ENCODE measurements at places on chromosomes 6 and 20.

DNA sequence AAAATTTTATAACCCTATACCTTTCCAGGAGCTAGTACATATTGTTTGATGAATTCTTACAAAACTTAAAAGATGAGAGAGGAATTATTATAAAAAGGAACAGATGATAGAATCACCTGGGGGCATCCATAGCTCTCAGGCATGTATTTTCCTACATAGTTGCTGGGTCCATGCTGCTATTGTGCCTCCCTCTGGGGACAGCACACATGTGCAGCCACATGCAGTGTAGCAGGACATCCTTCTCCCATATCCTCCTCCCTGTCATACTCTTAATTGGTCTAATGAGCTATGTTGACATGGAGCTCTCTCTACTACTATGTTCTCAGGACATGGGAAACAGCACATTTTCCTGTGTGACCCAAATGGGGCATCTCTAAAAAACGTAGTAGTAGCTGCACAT, 898.2 kb upstream of the MAP3K7 start:
- DNase-seq: no peak

- DNase-seq: no peak
These were observed 95.1 kb downstream of the MMS22L start for GRCh38 chr6:97187951-97188350.

GRCh38 chr6:151325075-151326050, 66.0 kb downstream of the ZBTB2 start:
- DNase-seq: no peak

DNA sequence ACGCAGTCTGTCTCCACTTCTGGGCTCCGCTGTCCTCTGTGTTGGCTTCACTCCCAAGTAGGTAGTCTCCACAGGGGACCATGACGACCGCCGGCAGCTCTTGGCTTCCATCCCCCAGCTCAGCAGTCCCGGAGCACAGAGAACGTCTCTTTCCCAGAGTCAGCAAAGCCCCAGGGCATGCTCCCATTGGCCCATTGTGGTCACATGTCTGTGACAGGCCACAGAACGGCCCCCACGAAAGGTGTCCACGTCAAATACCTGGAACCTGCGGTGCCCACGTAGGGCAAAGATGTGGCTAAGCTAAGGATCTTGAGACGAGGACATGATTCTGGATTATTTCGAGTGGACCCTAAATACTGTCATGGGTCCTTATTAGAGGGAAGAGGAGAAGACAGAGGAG, 438.4 kb upstream of the SULF2 start:
- DNase-seq: no peak

GRCh38 chr6:99165838-99166237, 183.6 kb downstream of the FAXC start:
- DNase-seq: no peak

GRCh38 chr6:125611573-125612344, 137.7 kb upstream of the HEY2 start:
- no peak for DNase-seq

DNA sequence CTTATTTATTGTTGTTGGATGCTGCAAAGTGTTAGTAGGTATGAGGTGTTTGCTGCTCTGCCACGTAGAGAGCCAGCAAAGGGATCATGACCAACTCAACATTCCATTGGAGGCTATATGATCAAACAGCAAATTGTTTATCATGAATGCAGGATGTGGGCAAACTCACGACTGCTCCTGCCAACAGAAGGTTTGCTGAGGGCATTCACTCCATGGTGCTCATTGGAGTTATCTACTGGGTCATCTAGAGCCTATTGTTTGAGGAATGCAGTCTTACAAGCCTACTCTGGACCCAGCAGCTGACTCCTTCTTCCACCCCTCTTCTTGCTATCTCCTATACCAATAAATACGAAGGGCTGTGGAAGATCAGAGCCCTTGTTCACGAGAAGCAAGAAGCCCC, 12.1 kb downstream of the MICB start:
- no peak for DNase-seq

GRCh38 chr6:138546733-138547185, 47.5 kb upstream of the NHSL1 start:
- no peak for DNase-seq

GRCh38 chr6:144564202-144564601, 279.1 kb downstream of the UTRN start:
- DNase-seq: no peak

GRCh38 chr6:44943541-44943940, 384.6 kb upstream of the RUNX2 start:
- DNase-seq: no peak

- DNase-seq: no peak
These were observed 1.3 kb upstream of the VSX1 start for GRCh38 chr20:25083141-25083772.

DNA sequence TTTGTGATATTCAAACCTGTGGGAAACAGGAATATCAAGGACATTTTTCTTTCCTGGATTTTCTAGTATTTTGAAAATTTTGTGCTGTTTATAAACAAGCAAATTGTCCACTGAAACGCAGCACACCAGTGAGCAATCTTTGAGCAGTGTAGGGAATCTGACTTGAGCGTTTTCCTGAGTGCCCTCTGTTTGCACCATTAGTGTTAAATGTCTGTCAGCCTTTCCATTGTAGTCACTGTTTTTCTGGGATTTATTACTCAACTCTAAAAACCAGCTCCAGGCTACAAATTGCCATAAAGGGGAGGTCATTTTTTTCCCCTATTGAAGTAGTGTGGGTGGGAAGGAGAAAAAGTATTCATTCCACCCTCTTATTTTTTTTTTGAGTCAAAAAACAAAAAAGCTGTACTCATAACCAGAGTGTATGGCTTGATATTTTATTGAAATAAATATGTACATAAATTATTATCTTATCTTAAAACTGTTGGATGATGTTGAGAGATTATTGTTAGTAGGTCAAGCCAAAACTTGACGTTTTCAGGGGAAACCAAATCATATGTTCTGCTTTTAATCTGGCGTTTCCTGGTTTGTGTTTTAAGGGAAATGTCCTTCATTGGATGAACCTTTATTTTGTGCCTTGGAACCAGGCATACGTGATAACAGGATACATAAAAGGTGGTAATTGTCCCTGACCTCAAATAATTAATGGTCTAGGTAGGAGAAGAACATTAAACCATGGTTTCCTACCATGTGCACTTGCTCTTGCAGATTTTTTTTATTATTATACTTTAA, 51.8 kb downstream of the TSHZ2 start:
- no peak for DNase-seq

GRCh38 chr6:140011537-140011936, 637.1 kb upstream of the CITED2 start:
- DNase-seq: no peak

- peak; percentile 51 for DNase-seq
These were observed at the start of gene GMEB2 for GRCh38 chr20:63626424-63627128. TSS of gene GMEB2 (minus strand) at chr20:63627101. CDS start at chr20:63619397, 7,704 bp downstream.

- DNase-seq: peak; percentile 18
These were observed 83.2 kb upstream of the TAB2 start for GRCh38 chr6:149234051-149234962.

GRCh38 chr20:62119591-62120364, 2.5 kb upstream of the LSM14B start:
- no peak for DNase-seq

DNA sequence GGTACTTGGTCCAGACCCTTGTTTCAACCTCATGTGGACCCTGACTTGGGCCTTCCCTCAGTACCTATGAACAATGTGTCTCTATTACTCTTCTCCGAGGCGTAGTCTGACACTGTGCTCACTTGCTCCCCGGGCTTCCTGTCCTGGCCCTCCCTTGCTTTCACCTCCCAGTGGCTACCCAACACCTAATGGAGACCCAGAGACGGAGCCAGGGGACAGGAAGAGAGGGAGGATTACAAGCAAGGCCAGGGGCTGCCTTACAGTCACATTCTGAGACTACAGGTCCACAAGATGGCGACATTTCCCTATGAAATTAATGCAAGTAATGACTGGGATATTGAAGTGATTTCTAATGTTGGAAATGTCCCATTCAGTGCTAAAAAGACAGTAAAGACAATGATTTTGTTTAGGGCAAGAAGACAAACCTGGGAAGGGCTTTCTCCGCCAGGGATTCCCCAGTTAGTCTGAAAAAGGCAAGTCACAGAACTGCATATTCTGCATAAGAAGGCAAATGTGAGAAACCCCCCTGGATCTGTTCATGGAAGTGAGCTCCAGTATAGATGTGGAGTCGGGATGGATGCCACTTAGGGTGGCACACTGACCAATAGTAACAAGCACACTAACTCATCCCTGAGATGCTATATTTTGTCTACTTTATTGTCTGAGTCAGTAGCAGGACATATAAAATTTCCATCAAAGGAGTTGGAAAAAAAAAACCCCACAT, 44.0 kb upstream of the ZBTB24 start:
- DNase-seq: peak; percentile 39

- no peak for DNase-seq
These were observed 54.1 kb downstream of the TULP4 start for GRCh38 chr6:158366363-158366762.

DNA sequence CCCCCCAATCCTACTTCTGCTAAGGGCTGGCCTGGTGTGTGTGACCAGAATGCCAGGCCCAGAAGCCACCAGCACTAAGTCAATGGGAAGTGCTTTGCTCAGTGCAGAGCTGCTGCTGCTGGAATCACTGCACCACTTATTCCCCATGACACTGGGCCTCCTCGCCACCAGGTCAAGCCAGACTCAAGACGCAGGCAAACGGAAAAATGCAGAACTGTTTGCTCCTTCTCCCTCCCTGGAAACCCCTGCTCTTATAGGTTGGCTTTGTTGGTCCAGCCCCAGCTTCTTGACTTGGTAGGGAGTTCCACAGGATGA, 121.9 kb downstream of the PHACTR3 start:
- no peak for DNase-seq

- no peak for DNase-seq
These were observed 29.1 kb upstream of the SCRT2 start for GRCh38 chr20:704726-705125.

DNA sequence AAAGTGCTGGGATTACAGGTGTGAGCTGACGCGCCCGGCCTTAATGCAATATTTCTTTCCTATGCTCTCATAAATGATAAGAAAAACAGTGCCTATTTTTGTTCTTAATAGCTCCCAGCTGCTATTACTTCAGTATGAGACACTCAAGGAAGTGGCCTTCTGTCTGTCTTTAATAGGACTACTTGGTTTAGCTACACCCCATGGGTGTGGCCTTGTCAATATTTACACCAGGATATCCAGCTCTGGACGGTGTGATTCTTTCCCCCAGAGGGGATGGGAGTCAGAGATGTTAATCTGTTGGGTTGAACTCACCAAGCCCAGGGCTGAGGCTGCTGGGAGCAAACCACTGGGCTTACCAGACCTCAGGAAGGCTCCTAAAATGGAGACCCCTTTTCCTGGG, 134.2 kb downstream of the CEP57L1 start:
- DNase-seq: no peak

GRCh38 chr20:39631557-39631956, 669.4 kb downstream of the DHX35 start:
- no peak for DNase-seq

DNA sequence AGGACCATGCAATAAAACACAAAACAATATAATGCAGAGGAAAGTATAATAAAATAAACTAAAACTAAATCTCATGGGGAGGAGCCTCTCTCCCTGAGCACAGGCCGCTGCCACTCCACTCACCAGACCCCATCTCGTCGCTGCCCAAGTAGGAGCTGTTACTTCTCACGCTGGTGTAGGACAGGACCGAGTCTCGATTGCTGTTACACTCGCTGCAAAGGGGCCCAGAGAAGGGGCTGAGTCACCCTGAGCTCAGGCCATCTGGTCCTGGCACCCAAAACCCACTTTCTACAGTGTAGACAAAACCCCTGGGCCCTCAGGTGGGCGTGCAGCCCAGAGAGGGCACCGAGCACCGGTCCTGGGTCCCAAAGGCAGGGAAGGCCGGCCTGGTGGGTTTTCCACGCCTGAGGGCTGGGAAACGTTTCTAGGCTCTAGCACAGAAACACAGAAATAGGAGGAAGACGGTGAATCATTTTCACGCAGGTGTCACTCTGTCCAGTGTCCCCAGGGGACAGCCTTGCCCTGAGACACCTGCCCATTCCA, 183.4 kb downstream of the PREX1 start:
- DNase-seq: no peak

GRCh38 chr6:155364844-155365437, 50.7 kb upstream of the TFB1M start:
- DNase-seq: no peak

- no peak for DNase-seq
These were observed 216.4 kb downstream of the UNC5CL start for GRCh38 chr6:40822619-40823018.

DNA sequence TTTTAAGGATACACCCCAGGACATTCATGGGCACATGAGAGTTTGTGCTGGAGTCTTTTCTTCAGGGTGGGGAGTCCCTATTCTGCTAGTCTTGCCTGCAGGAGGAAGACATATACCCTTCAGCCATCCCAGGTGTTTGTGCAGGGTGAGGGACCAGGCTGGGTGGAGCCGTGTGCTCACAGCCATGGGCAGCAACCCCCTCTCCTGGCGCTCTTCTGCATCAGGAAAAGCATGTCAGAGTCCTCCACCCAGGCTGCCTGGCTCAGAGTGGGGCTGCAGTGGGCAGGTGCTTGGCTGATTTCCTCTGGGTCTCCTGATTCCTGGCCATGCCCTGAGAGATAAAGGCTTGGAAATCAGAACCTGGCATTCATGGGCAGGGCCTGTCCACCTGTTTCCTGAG, 22.7 kb upstream of the MLN start:
- no peak for DNase-seq

DNA sequence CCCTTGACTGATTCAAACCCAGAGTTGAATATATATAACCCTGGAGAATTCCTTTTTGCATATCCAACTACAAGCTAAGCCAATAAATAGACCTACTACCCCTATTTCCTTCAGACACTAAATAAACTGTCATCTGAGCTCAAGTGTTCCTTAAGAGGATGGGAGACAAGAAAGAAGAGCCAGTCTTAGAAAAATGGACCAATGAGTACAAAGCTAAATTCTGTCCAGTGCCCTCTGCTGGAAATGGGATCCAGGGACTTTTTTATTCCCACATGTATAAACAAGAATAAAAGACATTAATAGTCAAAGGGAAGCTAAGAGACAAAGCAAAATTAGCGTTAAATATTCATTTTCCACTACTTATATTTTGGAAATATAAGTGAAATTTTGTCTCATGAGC, 4.8 kb downstream of the PPP1R10 start:
- no peak for DNase-seq

DNA sequence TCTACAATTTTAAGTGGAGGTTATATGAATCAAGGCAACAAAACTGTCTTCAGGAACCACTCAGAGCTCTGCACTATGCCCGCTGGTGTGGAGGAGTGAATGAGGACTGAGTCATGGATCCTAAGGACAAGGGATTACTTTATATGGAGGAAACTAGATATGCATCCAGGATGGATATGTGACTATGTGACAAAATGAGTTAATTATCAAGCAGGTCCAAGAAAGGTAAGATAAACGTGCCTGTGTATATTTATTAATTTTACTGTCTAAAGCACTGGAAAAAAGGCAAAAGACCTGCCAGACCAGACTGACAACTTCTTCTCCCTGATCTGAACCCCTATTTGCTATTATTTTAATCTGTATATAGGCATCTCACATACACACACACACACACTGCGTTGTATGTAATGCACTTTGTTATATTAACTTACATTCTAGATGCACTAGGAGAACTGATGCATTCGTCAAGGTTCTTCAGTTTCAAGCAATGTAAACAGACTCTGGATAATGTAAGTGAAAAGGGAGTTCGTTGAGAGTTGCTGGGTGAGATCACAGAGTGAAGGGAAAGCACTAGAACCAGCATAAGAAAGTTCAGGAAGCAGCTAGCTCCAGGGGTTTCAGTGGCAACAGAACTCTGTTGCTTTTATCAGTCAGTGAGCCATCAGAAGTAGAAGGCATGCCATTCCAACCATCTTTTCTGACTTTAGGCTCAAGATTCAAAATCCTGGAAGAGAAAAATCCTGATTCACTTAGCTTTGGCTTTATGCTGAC, 26.4 kb upstream of the ADGRG6 start:
- DNase-seq: no peak
